ENCODE measurements at places on chromosomes 5 and 9. TPM values are rescaled to one million over a fixed set of nuclear protein-coding genes. Genes with fewer than 3 reads are reported as not detected.

ENTPD2 gene
- total RNA-seq: not detected

FOXD4L4 gene
- under 0.01 TPM for total RNA-seq

ADRB2 gene
- 3.4 TPM for total RNA-seq

PCDHB3 gene
- total RNA-seq: under 0.01 TPM
